ENCODE measurements at places on chromosomes 16 and 17. TPM values are rescaled to one million over a fixed set of nuclear protein-coding genes. Genes with fewer than 3 reads are reported as not detected.

DNA sequence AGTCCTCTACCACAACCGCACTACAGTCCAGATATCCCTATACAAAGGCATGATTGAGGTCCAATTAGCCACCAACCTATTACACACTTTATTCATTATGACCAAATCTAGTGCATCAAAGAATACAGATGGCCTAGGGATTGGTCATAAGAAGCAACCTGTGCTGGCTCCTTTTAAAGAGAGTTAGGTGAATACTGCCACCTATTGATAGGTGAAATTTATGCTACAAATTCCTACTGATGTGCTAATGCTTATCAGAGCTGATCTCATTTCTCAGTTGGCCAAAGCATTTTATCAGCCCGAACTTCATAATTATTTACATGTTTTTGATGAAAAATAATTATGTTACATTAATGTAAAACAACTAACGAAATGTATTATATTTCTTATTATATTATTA is 166.3 kb downstream of the ANKFN1 start:
- peak; percentile 13 for DNase-seq

DNA sequence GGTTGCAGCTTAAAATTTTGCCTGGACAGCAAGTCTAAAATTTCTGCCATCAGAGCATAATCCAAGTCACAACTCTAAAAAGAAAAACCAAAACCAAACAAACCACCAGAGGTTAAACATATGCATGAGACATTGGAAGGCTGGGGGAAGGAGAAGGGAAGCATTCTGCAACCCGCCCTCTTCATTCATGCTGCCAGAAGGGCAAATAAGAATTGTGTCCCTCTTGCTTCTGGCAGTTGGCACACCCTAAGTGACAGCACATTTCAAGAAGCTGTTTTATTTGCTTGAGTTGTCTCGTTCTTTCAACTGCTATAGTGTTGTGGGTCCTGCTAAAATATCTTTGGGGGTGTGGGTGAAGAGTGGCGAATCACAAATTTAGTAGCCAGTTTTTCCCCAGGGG is 99.6 kb downstream of the SKAP1 start:
- no peak for DNase-seq

GRCh38 chr17:58215685-58216084 is 3.4 kb downstream of the MKS1 start:
- no peak for DNase-seq

- DNase-seq = no peak
Measured at GRCh38 chr17:79072544-79072943, 2.1 kb upstream of the ENGASE start.

The AOC3 gene
- 38.1 TPM for total RNA-seq

GRCh38 chr17:39196241-39196807 is 1.1 kb downstream of the CACNB1 start:
- DNase-seq = no peak

- DNase-seq = no peak
Measured at GRCh38 chr16:88039591-88039990, 88.4 kb downstream of the BANP start.

DNA sequence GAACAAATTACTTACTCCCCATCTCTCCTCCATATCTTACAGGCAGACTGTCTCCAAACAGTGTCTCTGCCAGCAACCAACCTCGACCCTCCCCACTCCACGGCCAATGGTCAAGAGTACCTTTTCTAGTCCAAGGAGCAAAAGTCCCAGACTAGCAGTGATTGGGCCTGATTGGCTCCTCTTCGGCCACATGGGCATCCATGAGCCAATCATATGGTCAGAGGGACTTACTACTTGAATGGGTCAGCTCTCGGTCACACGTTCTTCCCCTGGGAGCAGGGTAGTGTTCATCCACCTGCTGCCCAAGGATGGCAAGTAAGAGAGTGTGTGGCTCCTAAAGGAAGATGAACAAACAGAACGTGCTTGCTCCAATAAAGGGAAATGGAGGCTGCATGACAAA is 84.6 kb downstream of the C16orf78 start:
- DNase-seq = no peak

GRCh38 chr17:8643855-8644506 is 13.5 kb upstream of the MYH10 start:
- no peak for DNase-seq

GRCh38 chr17:49715216-49715615 is 7.5 kb upstream of the SLC35B1 start:
- no peak for DNase-seq

The ABCC12 gene
- 0.10 TPM for total RNA-seq

GRCh38 chr17:19359856-19360255 is 2.7 kb downstream of the B9D1 start:
- no peak for DNase-seq

DNA sequence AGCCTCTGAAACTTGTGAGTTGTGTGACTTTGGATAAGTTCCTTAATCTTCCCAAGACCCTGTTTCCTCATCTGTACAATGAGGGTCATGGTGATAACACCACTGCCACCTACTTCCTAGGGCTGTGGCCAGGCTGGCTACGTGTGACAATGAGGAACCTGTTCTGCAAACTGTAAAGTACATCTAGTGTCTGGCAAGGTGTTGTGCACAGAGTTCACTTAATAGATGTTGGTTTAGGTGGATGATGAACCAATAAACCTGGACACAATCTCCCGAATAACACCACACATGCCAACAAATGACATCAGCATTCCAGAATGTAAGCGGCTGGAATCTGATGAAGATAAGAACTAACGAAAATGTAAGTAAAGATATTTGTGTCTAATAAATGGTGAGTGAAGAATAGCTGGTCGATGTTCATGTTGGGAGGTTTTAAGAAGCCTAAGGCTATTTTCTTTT is 82.3 kb downstream of the MARCHF10 start:
- DNase-seq = no peak

The TCF25 gene
- total RNA-seq = 109 TPM

GRCh38 chr17:41801374-41802271 is 10.1 kb downstream of the P3H4 start:
- peak; percentile 63 for DNase-seq

- DNase-seq = no peak
Measured at GRCh38 chr16:60811051-60811608, 1225.1 kb downstream of the CDH8 start.

DNA sequence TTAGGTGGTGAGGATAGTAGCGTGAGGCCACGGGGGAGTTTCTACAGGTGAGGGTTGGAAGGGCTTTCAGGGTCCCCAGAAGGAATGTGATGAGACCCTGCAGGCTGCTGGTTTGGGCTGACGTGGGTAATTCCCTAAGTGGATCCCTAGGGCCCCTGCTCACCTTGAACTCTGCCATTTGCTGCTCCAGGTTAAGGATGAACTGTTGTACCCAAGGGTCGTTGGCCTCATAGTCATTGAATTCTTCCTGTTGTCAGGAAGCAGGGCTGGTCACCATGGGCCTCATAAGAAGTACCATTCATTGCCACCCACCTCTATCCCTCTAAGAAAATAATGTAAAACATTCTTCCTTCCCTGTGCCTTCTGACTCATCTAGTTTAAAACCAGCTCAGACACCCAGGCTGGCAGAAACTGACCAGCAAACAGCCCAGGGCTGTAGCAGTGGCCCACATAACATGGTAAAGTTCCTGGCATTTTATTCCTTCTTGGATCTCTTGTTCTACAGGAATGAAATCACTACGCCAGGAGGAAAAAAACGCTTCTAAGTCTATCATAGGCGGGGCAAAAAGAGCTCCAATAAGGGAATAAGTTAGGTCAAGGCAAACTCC is 27.6 kb downstream of the FCSK start:
- no peak for DNase-seq

DNA sequence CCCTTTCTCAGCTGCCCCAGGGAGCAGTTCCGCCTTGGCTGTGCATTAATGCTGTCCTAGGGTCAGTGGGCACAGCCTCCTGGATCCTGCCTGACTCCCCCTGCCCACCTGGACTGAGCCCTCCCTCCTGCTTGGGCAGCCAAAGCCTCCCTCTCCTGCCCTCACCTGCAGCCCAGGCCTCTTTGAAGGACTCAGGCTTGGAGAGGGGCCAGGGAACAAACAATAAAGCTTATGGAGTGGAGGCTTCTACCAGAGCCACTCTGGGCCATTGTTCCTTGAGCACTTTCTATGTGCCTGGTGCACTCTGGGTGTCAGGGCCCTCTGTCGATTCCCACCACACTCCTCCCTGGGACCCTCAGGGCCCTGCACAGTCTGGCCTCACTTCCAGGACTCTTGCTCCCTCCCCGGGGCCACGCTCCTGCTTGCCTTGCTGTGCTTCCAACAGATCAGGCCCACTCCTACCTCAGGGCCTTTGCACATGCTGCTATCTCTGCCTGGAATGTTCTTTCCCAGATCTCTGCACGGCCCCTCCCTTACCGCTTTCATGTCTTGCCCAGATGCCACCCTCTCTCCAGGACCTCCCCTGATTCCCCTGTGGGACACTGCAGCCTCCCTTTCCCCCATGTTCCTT is 5.0 kb downstream of the KCNJ12 start:
- no peak for DNase-seq

DNA sequence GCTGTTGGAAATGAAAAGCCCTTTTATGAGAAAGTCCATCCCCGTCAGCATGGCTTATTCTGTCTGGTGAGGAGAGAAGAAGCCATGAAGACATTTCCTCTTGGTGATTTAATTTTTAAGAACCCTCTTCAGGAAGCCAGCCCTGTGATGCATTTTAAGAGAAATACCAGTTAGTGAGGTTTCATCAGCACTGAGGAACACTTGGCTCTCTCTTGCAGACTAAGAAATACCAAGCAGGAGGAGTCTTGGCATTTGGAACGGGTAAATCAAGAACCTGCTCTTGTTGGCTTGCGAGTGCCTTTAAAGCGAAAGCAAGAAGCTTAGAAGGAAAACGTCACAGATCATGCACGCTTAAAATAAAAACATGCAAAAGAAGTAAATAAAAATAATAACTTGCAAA is 17.5 kb downstream of the RAB11FIP3 start:
- DNase-seq = no peak

DNA sequence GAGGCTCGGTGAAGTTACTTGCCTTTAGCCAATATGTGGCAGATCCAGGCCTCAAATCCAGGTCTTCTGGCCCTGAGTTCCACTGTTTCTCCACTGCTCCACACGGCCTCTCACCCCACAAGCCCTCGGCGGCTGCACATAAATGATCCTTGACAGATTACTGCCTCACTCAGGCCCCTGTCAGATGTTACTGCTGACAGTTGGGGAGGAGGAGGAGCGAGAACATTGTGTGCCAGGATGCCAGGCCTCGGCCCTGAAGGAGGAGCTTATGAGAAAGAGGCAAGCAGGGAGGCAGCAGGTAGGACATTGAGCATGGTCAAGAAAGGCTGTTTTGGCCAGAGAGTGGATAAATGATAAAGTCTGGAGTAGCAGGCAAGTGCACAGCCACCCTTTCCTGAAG is 88.6 kb downstream of the RAB11FIP4 start:
- DNase-seq = no peak

The ADAD2 gene
- total RNA-seq = 0.39 TPM

- DNase-seq = peak; percentile 8
Measured at GRCh38 chr16:74729783-74730683, 29.4 kb upstream of the MLKL start.

The HOXB3 gene
- 8.4 TPM for total RNA-seq
